ENCODE measurements at places on chromosomes 7 and 10.

DNA sequence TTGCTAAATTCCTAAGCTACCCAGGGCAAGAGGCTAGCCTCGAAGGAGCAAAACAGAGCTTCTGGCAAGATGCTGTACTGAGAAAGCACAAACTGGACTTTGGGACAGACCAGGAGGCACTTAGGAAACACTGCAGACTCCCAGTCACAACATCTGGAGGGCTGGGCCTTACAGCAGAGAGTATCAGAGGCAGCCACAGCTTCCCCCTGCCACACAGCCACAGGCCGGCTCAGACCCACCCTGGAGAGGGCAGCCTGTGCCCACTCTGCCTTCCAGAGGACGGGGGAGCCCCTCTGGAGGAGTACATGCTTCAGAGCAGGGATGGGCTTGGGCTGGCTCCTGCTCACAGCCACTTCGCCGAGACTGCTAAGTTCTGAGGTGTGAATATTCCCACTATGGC is 17.4 kb downstream of the ESYT2 start:
- no peak for DNase-seq

DNA sequence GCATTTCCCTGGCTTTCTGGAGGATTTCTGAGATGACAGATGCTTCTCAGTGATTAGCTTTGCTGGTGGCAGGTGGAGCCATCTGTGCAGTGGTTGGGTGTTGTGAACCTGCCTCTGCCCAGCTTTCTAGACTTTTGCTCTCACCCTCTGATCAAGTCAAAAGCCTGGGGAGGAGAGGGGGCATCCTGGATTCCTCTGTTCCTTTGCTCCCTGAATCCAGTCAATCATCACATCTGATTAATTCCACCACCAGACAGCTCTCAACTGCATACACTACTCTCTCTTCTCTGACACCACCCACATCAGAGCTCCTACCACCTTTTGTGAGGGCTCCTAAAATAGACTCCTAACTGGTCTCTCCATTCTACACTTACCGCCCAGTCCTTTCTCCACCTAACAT is 283.5 kb downstream of the WDR11 start:
- DNase-seq: peak; percentile 49

DNA sequence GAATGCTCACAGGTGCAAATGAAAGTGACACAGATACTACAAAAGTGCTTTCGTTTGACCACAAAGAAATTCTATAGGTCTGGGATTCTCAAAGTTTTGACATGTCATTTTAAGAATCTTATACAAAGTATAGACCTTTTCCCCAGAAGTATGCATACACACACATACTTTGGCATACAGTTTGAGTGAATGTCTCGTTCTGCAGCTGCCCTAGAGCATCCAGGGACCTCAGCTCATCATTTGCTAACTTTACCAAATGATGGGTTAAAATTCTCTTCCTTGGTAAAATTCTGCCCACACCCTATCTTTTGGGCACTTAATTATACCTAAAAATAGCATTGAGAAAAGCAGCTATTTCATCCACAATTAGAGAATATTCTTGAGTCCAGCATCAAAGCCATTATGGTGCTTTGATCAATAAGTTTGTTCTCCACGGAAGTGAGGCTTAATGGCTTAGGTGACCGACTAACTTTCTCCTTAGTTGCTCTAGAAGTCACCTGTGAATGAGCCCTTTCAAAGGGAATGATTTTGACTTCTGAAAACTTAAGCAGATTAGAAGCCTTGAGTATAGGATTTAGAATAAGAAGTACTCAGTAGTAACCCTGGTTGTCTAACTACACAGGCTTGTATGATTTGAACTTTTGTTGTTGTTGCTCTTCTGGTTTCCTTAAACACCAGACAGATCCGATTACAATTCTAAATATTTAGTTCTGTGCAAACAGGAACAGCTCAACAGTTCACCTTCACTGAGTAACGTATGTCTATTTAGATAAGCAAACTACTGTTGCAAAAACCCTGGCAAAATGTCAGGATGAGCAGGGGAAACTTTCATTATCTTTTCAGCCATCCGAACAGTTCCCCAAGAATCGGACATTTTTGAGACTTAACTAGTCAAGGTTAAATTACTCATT is 70.6 kb downstream of the CNNM2 start:
- DNase-seq: no peak

DNA sequence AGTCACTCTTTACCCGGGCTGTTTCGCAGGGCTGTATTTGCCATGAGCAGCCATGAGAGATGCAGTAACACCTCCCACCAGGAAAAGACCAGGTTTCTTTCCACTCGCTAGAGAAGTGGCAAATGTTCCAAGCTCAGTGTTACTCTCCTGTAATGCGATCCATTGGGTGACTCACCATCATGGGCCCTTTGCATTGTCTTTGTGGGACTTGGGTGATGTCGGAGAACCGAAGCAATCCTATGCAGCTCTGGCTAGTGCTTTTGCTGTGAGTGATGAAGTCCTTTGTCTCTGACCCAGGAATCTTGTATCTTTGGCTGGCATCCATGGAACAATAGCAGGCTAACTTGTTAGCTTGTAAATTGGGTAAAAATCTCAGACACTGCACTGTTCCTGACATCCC is 40.0 kb downstream of the GHRHR start:
- DNase-seq: no peak

DNA sequence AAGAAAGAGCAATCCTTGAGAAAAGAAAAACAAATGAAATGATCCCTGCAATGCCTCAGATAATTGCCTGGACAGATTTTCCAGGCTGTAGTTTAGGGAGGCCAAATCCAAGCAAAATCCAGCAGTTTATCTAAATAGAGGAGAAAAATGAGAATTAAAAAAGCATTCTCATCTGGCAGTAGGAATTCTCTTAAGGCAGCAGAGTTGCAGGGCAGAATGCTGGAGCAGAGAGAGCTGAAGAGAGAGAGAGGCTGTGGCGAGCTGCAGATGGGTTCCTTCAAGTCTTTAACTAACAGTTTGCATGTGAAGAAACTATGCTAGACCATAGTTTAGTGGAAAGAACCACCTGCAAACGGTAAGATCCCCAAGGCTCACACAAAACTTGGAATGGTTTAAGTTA is 6.0 kb upstream of the LIPA start:
- no peak for DNase-seq

- DNase-seq: no peak
Observed at GRCh38 chr7:155161690-155162089, 91.6 kb downstream of the HTR5A start.

GRCh38 chr10:123967626-123968243 is 76.1 kb upstream of the CPXM2 start:
- DNase-seq: peak; percentile 37

GRCh38 chr7:29319719-29320521 is 125.3 kb downstream of the CHN2 start:
- no peak for DNase-seq

DNA sequence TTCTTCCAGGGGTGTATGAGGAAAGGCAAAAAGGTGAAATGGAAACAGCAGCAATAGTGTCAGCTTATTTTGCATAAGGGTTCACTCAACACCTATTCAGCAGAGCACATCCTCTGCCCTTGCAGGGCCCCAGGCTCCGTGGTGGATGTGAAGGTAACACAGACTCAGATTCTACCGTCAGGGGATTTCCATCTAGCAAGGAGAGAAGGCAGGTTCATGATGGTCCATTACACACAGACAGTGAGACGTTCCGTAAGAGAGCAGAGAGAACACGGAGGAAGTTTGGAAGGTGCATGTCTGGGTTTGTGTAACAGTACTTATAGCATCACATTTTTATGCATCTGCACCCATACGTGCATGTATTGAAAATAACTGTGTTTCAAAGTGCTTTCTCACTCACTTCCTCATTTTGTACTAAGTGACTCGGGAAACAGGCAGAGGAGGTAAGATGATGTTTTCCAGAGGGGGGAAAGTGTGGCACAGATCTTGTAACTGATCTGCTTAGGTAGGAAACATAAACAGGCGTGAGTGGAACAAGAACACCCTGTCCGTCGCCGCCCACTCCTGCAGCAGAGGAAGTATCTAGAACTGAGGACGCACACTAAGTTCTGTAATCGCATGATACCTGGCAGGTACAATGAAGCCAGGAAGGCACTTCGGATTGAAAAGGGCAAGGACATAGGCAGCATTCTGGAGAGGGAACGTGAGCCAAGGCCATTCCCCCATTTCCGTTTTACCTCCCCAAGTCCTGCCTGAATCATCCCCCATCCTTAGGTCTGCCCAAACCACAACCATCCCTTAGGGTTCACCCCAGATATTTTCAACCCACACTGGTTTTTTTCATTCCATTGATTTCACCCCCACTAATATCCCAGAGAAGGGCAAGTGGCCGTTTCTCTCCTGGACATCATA is 1.0 kb upstream of the ENO4 start:
- no peak for DNase-seq

GRCh38 chr7:74069790-74070618 is 13.6 kb upstream of the LIMK1 start:
- DNase-seq: no peak

- no peak for DNase-seq
Observed at GRCh38 chr10:5448333-5449001, 36.1 kb downstream of the NET1 start.

DNA sequence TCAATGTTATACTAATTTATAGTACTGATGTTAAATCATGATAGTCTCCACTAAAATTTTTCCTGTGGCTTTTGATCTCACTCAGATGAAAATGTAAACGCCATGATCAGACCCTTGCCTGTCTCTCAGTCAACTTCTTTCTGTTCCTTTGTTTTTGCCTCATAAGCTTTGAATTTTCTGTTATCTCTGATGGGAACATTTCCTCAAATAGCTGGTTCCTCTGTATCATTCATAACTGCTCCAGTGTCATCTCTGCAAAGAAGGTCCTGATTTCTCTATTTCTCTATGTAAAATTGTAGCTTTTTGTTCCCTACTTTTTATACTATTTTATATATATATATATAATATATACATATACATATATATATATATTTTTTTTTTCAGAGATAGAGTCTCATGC is 67.5 kb downstream of the GPR141 start:
- DNase-seq: no peak

DNA sequence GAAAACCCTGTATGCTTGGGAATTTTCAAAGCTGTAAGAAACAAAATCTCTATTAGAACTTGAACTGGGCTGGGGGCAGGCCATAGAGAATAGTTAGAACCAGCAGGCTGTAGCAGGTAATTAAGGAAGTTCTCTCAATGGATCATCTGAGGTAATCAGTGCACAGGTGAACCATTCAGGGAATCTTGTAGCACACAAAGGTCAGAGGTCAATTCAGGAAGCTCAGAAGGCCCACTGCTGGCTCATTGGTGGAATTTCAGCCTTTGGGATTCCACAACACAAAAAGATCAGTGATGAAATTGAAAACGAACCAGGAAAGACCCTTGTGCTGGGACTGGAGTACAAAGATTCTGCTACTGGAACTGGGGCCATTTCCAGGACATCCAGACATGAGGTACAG is 82.0 kb downstream of the TMEM168 start:
- no peak for DNase-seq

- no peak for DNase-seq
Observed at GRCh38 chr7:81459485-81459884, 310.4 kb downstream of the HGF start.

GRCh38 chr10:110746969-110747608 is 103.0 kb downstream of the RBM20 start:
- DNase-seq: no peak
